Hematopoietic multipotent progenitor cell treated with erythropoietin and hydrocortisone succinate and interleukin-3 and kit ligand, for 4 days (in vitro differentiated cells): ENCODE measurements at places on chromosomes 16 and 17.
A peak's percentile ranks its signal among the peaks of the same experiment; 100 is the strongest.

DNA sequence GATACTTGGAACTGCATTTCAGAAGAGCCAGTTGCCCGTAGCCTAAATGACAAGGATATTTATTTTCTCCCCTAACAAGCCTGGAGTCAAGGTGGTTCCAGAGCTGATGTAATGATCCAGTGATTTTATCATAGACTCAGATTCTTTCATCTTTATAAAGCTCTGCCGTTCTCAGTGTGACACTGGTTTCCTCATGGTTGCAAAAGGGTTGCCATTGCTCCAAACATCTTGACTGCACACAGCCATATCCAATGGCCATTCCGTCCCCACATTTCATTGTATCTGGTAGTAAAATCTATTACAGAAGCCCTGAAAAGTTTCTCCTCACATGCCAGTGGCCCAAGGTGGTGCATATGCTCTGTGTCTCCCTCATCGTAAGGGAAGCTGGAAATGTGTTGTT, 63.1 kb upstream of the SDK2 start:
- DNase-seq = no peak

GRCh38 chr16:88978608-88979346, 1.8 kb upstream of the CBFA2T3 start:
- peak; percentile 98 for DNase-seq

- DNase-seq = no peak
Observed at GRCh38 chr16:51133688-51134087, 17.4 kb downstream of the SALL1 start.

DNA sequence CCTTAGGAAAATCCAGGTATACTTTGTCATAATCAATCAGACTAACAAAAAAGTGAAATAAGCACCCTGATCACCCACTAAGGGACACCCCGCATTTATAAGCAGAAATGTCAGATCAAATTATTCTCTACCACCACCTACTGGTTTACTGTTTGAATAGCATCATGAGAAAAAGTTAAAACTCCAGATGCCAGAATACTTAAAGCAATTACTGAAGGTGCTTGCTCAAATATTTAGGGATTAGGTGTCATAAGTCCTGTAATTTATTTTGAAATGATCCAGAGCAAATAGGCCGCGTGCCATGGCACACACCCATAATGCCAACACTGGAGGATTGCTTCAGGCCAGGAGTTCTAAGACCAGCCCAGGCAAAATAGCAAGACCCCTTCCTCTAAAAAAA, 2.3 kb downstream of the TOP2A start:
- DNase-seq = peak; percentile 78

DNA sequence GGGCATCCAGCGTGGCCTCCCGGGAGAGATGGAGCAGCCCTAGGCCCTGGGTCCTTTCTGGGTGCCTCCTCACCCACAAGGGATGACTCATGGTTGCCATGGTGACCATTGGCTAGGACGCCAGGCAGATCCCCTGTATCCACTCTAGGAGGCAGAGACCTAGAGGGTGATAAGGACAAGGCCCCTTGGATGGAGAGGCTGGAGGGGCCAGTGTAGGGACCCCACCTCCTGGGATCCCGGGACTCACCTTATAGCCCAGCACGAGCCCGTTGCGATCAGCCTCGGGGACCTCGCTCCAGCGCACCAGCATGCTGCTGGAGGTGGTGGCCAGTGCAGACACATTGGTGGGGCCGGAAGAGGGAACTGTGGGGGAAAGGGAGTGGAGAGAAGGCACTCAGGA, 82.2 kb upstream of the CDC42EP4 start:
- DNase-seq = peak; percentile 30

DNA sequence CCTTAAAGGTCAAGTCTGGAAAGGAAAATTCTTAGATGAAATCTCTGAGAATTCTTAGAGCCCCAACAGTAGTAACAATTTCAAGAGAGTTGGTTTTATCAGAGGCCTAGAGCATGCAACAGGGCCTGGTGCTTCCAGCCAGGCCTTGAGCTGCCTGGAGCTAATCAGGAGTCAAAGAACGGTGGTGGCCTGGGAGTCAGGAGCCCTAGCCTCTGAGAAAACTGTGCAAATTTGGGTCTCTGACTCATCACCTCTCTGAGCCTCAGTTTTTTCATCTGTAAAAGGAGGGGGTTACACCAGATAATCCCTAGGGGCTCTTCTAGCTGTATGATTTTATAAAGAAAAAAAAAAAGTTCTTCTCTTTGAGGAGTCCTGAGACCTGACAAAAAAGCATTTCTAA, 227.3 kb upstream of the RPL38 start:
- peak; percentile 13 for DNase-seq

DNA sequence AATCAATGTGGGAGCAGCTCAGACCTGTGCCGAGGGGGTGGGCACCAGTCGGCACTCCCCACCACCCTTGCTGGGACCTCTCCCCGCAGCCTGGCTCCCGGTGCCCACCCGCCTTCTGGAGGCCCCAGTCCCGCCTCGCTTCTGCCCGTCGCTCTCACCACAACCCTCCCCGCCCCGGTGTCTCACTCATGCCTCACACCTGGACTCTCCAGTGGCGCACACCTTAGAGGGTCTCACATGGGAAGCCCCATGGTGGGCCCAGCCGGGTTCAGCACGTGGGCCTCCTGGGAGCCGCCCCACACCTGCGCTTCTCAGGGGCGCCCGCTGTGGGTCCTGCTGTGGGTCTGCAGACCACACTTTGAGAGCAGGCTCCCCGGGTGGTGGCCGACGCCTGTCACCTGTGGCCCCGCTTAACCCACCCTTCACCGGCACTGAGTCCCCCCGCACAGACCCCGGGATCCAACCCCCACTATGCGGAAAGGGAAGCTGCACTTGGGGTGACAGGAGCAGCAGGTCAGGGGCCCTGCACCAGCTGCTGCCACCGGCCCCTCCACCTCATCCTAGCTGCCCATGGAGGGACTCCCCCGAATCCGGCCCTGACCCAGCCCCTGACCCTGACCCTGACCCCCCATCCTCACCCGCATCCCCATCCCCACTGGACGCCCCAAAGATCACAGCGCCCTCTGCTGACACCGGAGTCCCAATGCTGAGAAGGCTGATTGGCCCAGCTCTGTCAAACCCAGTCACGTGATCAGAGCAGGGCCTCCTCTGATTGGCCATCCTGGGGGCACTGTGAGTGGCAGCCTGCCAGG, 27.4 kb upstream of the SLC38A10 start:
- peak; percentile 69 for DNase-seq

- DNase-seq = peak; percentile 25
Observed at GRCh38 chr16:49608098-49608497, 234.5 kb downstream of the C16orf78 start.

- DNase-seq = peak; percentile 68
Observed at GRCh38 chr17:50934672-50935220, 68.6 kb upstream of the TOB1 start.
